Stimulated activated CD4-positive, alpha-beta T cell treated with anti-CD3 and anti-CD28 coated beads, Interleukin-1b, Interleukin-23, amount 100 ng/mL, for 48 hours (primary cell): ENCODE measurements at places on chromosomes 13 and 19.
A peak's percentile ranks its signal among the peaks of the same experiment; 100 is the strongest.

DNA sequence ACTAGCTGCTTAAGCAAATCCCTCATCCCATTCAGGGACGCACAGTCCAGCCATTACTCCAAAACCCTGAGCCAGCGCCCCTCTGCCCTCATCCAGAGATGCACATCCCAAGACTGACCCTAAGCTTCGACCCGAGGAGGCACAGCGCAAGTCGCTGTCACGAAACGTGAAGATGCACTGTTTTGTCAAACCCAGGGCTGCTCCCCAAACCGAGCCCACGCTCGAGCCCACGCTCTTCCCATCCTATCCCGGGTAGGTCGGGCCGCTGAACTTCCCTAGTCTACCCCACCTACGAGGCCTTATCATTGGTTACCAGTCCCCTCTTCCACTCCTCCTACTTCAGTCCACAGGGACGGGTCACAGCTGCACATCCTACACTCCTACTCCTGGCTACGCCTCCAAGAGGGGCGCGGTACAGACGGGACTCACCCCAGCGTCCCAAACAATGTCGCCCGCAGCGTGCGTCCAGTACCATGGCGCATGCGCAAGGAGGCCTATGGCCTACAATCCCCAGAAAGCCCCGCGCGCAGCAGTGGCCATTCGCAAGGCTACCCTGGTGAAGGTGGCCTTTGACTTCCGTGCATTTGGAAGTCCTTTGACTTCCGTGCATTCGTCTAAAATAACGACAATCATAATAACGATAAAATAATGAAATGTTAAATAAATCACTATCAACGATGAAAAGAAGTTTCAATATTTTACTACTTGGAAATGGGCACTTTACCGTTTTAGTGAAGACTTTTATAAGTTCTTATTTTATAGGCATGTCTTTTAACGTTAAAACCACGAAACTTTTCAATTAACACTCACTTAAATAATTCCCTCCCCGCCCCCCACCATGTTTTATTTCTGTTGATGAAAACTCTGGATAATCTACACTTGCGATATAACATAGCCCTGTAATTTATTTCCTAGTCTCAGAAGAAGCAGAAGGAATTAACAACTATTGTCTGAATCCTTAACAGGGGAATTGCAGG is at the start of gene ZNF285:
Gene ZNF285 (minus strand): TSS at position 470 of the 977 bp plus-strand sequence. CDS start 4,395 bp downstream, outside the sequence.
- DNase-seq, result peak; percentile 86

GRCh38 chr19:8452446-8453123 is 7.8 kb downstream of the HNRNPM start:
- no peak for DNase-seq

DNA sequence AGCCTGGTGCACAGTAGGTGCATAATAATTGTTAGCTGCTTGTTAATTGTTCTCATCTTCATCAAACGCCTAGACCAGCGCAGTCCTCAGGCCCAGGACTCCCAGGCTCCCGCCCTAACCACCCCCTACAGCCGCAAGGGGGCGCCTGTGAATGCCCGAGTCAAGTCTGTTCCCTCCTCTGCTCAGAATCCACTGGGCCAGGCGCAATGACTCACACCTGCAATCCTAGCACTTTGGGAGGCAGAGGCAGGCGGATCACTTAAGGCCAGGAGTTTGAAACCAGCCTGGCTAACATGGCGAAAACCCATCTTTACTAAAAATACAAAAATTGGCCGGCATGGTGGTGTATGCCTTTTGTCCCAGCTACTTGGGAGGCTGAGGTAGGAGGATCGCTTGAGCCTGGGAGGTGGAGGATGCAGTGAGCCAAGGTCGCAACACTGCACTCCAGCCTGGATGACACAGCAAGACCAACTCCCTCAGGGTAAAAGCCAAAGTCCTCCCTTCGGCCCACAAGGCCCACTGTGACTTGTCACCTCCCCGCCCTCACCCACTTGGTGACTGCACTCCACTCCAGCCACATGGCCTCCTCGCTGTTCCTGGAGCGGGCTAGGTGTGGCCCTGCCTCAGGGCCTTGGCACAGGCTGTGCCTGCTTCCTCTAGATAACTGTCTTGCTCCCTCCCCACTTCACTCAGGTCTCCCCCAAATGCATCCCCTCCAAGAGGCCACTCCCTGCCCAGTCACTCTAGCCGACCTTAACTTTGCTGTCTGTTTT is 9.1 kb downstream of the ZNF653 start:
- DNase-seq, result peak; percentile 73

GRCh38 chr19:53624771-53625545 is 6.8 kb upstream of the DPRX start:
- DNase-seq, result no peak

- no peak for DNase-seq
These were observed 1.4 kb upstream of the SCEL start for GRCh38 chr13:77533875-77534788.

GRCh38 chr13:59356607-59357006 is 807.1 kb downstream of the DIAPH3 start:
- no peak for DNase-seq

GRCh38 chr19:5973376-5973775 is 4.6 kb downstream of the RANBP3 start:
- no peak for DNase-seq

GRCh38 chr13:37457612-37458011 is 141.0 kb downstream of the POSTN start:
- no peak for DNase-seq

DNA sequence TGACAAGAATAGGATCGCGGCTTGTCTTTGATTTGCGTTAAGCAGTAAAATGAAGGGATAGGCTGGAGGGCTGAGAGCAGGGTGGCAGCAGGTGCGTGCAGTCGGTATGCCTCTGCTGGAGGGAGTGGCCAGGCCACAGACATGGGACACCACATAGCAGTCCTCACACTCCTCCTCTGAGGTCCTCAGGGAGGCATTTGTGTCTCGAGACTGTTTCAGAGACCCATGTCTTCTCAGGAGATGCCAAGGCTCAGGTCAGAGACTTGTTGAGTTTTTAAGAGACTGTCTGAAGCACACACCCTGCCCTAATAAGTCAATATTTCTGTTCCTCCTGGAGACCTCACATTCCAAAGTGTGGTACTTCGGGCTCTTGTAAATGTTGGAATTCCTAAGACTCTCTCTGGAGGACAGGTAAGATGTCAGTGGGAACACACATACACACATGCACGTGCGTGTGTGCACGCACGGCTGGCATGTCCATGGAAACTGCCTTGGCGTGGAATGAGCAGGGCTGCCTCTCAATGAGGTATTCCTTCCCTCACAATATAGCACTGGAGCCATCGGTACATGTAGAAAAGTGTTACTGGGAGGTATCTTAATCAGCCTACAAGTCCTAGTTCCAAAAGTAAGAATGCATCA is 46.4 kb downstream of the COL4A2 start:
- DNase-seq, result no peak

DNA sequence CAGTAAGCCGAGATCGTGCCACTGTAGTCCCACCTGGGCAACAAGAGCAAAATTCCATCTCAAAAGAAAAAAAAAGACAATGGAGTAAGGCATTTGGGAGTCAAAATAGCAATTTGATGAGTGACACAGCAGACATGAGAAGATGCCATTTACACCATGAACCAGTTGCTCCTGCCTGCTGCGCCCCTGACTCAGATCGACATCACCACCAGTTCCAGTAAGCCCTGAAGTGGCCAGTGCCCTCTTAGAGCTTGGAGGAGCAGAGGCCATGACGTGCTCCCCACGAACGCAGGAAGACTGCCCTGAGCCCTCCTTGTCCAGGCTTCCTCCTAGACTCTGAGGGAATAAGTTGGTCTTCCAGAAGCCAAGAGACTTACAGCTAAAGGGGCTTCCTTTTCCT is 339.2 kb downstream of the MYO16 start:
- DNase-seq, result no peak

- peak; percentile 64 for DNase-seq
These were observed 1.7 kb upstream of the LYL1 start for GRCh38 chr19:13104360-13104847.

DNA sequence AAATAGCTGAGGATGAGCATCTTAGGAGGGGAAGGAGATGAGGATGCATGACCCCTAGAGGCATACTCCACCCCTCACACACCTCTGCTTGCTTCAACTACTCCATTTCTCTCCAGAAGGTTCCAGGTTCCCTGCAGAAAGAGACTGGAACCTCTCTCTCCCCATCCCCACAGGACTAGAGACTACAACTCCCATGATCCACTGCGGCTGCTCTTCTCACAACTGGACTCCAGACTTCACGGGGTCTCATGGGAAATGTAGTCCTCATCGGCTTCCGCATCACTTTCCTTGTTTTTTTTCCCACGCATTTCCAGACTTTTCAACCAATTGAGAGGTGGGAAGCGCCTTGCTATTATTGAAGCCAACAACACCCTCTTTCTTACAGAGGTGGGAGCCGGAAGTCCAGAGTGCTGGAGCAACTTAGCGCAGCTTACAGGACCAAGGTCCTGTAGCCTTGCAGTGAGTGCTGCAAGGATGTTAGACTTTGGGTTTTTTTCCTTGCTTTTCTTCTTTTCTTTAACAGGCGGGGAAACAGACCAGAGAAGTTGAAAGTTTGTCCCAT is 13.9 kb upstream of the CACNG6 start:
- peak; percentile 51 for DNase-seq

DNA sequence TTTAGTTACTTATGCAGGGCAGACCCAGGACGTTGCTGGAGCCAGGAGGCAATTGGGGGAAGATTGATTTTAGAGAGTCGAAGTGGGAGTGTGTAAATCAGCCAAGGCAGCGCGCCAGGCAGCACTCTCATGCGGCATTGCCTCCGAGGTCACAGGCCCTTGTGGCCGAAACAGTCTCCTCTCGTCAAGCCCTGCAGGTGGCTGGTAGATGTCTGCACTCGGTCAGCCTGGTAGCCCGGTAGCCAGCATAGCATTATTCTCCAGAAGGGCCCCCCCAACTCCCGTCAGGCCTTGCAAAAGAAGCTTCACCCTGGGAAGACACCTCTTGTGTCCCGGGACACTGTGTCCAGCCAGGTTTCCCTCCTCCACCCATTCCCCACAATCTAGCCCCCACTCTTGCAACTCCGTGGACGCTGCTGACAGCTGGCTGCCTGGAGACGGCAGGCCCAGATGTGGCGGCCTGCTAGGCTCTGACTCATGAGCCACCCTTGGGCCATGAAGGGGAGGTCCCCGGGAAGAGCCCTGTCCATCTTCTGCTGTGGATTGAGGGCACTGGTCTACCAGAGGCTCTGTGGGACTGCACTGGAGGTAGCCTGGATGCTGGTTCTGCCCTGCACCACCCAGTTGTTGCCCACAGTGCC is 2.6 kb upstream of the PEPD start:
- no peak for DNase-seq

- DNase-seq, result peak; percentile 33
These were observed at the start of gene MARK4 for GRCh38 chr19:45250832-45251451. Gene MARK4, plus strand, starts transcription at chr19:45251271. Its CDS starts 318 bp downstream, at chr19:45251589.

DNA sequence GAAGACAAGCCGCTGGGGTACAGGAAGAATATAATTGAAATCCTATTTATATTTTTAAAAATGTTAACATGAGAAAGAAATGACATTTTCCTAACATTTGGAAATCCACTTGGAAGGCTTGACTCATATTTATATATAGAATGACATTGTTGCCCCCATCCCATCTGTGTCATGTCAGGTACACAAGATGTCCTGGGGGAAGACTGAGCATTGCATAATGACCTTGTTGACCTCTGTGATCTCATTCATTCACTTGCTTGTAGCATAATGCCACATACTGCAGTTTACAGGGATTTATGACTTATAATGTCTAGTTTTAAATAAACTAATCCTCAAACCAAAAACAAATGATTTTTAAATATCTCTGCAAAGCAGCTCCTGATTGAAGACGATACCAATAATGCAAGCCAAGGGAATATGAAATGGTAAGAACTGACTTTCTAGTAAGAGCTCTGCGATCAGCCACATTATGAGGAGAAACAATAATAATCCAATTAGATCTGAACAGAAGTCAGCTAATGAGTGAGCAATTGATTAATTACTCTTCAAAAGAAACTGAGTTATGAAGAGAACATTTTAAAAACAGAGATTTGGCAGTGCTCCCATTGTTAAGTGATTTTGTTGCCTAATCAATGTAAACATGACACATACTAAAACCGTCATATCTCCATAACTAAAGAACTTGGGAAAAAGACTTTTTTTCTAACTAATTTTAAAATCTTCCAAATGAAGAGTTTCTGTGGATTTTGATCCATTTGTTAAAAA is 21.2 kb upstream of the VWA8 start:
- no peak for DNase-seq

GRCh38 chr19:4807188-4807587 is 15.7 kb downstream of the FEM1A start:
- no peak for DNase-seq

DNA sequence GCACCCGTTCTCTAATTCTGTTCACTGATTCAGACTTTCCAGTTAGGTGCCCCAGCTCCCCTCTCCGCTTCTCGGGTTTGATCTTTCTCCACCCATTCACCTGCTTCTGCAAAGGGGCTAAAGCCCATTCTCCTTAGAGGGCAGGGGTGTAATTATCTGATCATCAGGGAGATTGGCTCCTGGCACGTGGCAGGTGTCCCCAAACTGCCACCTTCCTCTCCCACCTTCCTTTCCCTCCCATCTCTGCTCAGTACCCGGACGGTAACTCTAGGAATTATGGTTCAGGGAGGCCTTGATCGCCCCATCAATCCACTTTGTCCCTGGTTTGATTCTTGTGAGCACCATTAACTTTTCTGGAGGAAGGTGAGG is 212 bp downstream of the FFAR1 start:
- DNase-seq, result no peak

GRCh38 chr19:1146412-1146699 is 27.7 kb downstream of the SBNO2 start:
- DNase-seq, result no peak

GRCh38 chr13:73248711-73249580 is 190.1 kb downstream of the KLF5 start:
- DNase-seq, result no peak

DNA sequence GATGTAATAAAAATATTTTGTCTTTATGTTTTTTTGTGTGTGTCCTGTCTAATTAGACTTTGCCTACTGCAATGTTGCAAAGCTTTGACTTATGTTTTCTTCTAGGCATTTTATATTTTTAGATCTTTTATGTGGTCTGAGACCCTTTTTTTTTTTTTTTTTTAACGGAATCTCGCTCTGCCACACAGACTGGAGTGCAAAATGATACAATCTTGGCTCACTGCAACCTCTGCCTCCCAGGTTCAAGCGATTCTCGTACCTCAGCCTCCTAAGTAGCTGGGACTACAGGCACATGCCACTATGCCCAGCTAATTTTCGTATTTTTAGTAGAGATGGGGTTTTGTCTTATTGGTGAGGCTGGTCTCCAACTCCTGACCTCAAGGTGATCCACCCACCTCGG is 8.5 kb upstream of the ZNF304 start:
- DNase-seq, result no peak

DNA sequence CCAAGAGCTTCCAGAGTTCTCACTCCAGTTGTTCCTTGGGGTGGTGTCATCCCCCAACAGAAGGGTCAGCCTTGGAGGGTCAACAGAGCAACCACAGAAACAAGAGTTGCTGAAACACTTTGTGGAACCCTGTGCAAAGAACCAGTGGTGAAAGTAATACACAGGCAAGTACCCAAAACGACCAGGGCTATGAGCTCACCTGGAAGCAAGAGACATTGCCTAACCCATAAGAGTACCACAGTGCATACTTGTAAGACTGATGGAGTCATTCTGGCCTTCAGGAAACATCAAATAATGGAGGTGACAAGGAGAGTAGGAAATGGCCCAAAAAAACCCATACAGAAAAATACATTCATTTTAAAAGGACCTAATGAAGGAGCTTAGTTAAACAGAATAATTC is 184.3 kb upstream of the TSC22D1 start:
- no peak for DNase-seq
